Suprapubic skin (tissue), 4 donors: ENCODE measurements at places on chromosomes 4 and X. TPM values are rescaled to one million over a fixed set of nuclear protein-coding genes. Genes with fewer than 3 reads are reported as not detected.

Gene ARX
- not detected for total RNA-seq

Gene POLN
- 0.91 TPM for total RNA-seq

Gene DCHS2
- total RNA-seq = 0.52 TPM

Gene FGFR3
- 771 TPM for total RNA-seq

Gene PAGE1
- total RNA-seq = not detected

Gene GAGE10
- not detected for total RNA-seq

DNA sequence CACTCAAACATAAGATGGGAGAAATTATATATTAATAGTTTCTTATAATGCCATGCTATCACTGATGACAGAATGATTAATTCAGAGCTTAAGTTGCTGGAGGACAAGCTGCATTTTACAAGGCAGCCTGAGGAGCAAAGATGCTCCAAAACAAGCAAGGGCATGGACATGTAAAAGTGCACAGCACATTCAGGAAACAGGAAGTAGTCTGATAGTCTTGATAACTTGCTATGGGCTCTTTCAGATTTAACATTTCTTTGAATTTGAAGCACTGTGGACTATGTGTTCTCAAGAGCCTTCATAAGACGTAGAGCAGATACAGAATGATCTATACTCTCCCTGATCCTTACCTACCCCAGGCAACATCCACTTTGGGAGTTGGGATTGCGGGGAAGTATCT lies 50.0 kb downstream of the AMMECR1 start:
- H3K4me3 ChIP-seq = no peak overlapping the region
- H3K4me1 ChIP-seq = no peaks in the 10 kb centered on the region
- H3K27ac ChIP-seq = no peak overlapping the region
- no peaks in the 10 kb centered on the region for H3K27me3 ChIP-seq

DNA sequence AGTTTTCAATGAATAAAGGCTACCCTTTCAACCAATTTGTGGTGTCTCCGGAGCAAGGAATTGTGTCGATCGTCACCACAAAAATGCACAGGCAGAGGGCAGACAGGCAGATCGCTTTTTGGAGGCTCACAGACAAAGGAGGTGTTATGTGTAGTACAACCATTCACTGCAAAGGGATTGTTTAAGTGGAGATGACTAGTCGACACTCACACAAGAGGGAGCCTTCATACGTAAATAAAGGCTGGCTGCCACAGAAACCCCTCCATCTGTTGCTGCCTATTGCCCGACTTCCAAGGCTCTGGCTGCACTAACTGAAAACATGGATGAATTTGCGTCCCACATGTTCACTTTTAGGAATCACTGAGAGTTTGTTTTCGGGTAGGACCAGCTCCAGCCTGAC lies 281.1 kb downstream of the NKX6-1 start:
- H3K36me3 ChIP-seq = no peaks in the 10 kb centered on the region
- no peaks in the 10 kb centered on the region for H3K27me3 ChIP-seq
- no peak overlapping the region for H3K27ac ChIP-seq
- no peak for DNase-seq
- H3K4me3 ChIP-seq = no peak overlapping the region

- DNase-seq = no peak
- H3K4me3 ChIP-seq = no peak overlapping the region
- H3K36me3 ChIP-seq = no peaks in the 10 kb centered on the region
- H3K4me1 ChIP-seq = no peaks in the 10 kb centered on the region
Measured at GRCh38 chrX:18833071-18833731, 125.8 kb downstream of the PPEF1 start.

DNA sequence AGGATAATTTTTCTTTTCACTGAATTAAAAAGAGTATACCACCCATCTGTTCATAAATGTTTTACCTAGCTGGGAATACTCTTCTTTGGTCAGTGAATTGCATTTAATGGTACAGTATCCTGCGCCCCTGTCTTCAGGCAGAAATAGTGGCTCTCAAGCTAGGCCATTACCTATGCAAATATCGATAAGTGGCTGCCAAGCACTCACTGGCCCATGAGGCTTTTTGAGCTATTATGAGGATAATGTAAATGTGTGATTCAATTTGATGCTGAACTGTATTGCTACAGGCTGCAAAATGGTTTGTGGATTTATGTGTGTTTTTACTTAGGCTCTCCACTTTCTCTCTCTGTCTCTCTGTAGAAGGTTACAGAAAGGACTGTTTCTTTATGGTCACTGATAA lies 30.1 kb upstream of the MTMR1 start:
- no peaks in the 10 kb centered on the region for H3K27me3 ChIP-seq
- no peak for DNase-seq
- no peaks in the 10 kb centered on the region for H3K4me1 ChIP-seq

- DNase-seq = no peak
- peaks cover 32% of the 10 kb centered on the region for H3K27me3 ChIP-seq
- no peak overlapping the region for H3K4me3 ChIP-seq
- H3K36me3 ChIP-seq = no peaks in the 10 kb centered on the region
- H3K4me1 ChIP-seq = no peaks in the 10 kb centered on the region
Measured at GRCh38 chr4:1596393-1596792, 87.7 kb downstream of the FAM53A start.

DNA sequence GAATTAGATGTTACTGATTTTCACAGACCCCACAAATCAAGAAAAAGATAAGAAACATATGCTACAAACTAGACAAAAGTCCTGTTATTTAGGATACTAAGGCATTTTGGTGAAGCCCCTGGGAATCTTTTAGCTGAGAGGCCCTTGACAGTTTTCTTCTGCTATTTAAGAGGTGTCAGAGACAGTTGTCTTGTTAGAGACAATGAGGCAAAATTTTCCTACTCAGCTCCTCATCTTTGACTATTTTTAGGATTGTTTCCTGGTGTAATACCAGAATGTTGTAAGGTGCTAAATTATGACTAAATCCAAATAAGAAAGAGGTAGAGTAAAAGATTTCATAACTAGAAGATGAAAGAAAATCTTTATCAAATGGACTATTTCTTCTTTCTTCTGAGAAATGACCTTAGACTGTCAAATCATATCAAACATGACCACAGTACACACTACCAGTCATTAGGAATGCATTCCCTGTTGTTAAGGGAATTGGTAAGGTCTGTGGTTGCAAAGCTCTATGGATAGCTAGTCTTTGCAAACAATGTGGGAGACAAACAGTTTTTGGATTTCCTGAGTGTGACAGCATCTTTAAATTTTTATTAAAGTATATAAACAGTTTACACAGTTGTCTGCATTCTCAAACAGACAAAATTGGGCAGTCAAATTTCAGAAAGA lies 926.1 kb downstream of the ADGRL3 start:
- no peak for DNase-seq
- H3K36me3 ChIP-seq = no peaks in the 10 kb centered on the region
- H3K27me3 ChIP-seq = no peaks in the 10 kb centered on the region
- H3K27ac ChIP-seq = no peak overlapping the region
- H3K4me1 ChIP-seq = no peaks in the 10 kb centered on the region

GRCh38 chrX:124414281-124414680 lies 67.9 kb downstream of the SH2D1A start:
- no peak overlapping the region for H3K4me3 ChIP-seq
- H3K27ac ChIP-seq = no peak overlapping the region
- H3K36me3 ChIP-seq = no peaks in the 10 kb centered on the region
- no peaks in the 10 kb centered on the region for H3K27me3 ChIP-seq
- H3K4me1 ChIP-seq = no peaks in the 10 kb centered on the region

DNA sequence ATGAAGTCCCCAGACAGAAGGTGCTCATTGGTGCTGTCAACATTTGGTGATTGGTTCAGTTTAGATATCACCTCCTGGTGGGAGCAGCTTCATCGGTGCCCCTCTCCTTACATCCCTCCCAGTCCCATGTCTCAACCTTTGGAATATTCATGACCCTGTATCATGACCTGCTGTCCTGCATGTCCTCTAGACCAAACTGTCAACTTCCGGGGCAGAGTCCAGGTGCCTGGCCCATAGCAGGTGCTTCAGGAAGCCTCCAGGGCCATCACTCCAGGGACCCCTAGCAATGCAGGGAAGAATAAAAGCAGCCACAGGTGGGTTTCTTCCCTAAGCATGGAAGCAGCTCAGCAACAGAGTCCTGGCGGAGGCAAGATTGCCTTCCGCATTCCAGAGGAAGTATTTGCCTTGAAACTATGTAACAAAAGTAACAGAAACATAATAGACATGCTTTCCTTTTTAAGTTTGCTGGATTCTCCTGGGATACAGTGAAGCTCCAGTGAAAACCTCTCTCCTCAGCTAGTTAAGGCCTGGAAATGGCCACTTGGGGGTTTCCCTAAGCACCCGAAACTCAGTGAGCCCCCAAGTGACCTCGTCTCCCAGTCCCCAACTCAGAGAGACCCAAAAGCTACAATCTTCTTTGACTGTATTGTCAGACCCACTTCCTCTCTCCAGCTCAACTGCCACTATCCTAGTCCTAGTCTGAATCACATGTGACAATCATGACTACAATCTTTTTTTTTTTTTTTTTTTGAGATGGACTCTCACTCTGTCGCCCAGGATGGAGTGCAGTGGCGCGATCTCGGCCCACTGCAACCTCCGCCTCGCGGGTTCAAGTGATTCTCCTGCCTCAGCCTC lies 1.3 kb upstream of the ATP6AP1 start:
- no peak for DNase-seq
- H3K4me1 ChIP-seq = peaks cover 20% of the 10 kb centered on the region
- H3K36me3 ChIP-seq = peaks cover 2% of the 10 kb centered on the region
- no peaks in the 10 kb centered on the region for H3K27me3 ChIP-seq

- no peak for DNase-seq
- no peaks in the 10 kb centered on the region for H3K27me3 ChIP-seq
- H3K4me3 ChIP-seq = no peak overlapping the region
- no peaks in the 10 kb centered on the region for H3K36me3 ChIP-seq
Measured at GRCh38 chrX:23930894-23931604, 23.2 kb downstream of the CXorf58 start.

DNA sequence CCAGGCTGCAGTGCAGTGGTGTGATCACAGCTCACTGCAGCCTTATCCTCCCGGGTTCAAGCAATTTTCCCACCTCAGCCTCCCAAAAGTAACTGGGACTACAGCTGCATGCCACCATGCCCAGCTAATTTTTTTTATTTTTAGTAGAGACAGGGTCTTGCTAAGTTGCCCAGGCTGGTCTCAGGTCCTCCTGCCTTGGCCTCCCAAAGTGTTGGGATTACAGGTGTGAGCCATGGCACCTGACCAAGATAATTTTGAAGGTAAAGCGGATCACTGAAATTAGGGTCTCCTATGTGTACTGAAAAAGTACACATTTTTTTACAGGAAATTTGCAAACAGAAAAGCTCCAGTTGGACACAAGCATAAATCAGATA lies 4.8 kb downstream of the SAT1 start:
- no peak for DNase-seq
- no peak overlapping the region for H3K27ac ChIP-seq
- no peaks in the 10 kb centered on the region for H3K36me3 ChIP-seq
- no peaks in the 10 kb centered on the region for H3K27me3 ChIP-seq
- H3K4me1 ChIP-seq = peaks cover under 1% of the 10 kb centered on the region

DNA sequence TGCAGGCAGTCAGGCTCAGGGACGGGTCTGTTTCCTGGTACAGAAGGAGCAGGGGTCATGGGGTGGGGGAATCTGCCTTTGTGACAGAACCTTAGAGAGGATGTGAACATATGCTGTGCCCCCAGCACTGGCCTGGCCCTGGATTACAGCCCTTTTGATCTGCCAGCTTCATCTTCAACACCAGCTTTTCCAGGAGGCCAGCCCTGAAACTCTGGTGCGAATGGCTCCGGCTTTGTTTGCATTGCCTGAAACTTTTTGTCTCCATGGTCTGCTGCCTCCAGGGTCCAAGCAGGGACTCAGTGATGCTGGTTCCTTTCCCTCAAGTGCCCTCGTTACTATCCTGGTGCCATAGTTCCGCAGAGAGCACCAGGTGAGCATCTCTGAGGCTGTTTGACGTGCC lies 2.1 kb downstream of the CNGA2 start:
- H3K36me3 ChIP-seq = no peaks in the 10 kb centered on the region
- no peak overlapping the region for H3K27ac ChIP-seq
- H3K4me1 ChIP-seq = no peaks in the 10 kb centered on the region

- peaks cover 45% of the 10 kb centered on the region for H3K4me1 ChIP-seq
- H3K4me3 ChIP-seq = peak overlapping the region; percentile 7
- DNase-seq = no peak
- no peaks in the 10 kb centered on the region for H3K36me3 ChIP-seq
- H3K27me3 ChIP-seq = no peaks in the 10 kb centered on the region
- H3K27ac ChIP-seq = peak overlapping the region; percentile 65
Measured at GRCh38 chr4:70713453-70714078, 8.2 kb upstream of the RUFY3 start.

DNA sequence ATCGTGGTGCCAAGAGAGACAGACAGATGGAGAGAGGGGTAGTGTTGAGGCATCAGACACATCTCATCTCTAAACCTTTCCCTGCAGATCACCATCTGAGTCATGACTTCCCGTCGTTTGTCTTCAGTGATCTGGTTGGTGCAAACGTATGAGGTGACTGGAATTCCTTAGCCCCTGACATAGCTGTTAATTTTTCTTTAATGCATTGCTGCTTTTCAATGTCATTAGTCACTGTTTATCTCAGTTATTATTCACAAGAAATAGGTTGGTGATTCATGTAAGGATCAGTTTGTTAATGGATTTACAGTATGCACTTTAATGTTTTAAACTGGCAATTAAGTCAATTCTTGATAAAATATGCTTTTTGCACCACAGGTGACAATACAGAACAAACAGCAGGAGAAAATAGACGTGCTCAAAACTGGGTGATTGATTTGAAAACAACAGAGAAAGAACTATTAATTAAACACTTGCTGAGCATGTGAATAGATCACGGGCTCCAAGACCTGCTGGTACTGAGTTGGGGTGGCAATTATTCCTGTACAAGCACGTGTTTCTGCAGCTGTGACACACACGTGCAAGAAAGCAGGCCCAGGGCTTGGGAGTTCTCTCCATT lies 1.3 kb upstream of the TMEM154 start:
- H3K4me1 ChIP-seq = peaks cover 54% of the 10 kb centered on the region
- H3K27ac ChIP-seq = no peak overlapping the region
- no peak overlapping the region for H3K4me3 ChIP-seq
- DNase-seq = no peak

- no peaks in the 10 kb centered on the region for H3K4me1 ChIP-seq
- H3K27ac ChIP-seq = no peak overlapping the region
- H3K27me3 ChIP-seq = no peaks in the 10 kb centered on the region
- H3K4me3 ChIP-seq = no peak overlapping the region
- no peaks in the 10 kb centered on the region for H3K36me3 ChIP-seq
- no peak for DNase-seq
Measured at GRCh38 chrX:16089086-16089485, 34.3 kb upstream of the GRPR start.

GRCh38 chrX:38973322-38973721 lies 172.1 kb downstream of the MID1IP1 start:
- no peaks in the 10 kb centered on the region for H3K36me3 ChIP-seq
- H3K4me3 ChIP-seq = no peak overlapping the region
- no peak overlapping the region for H3K27ac ChIP-seq
- no peaks in the 10 kb centered on the region for H3K4me1 ChIP-seq

DNA sequence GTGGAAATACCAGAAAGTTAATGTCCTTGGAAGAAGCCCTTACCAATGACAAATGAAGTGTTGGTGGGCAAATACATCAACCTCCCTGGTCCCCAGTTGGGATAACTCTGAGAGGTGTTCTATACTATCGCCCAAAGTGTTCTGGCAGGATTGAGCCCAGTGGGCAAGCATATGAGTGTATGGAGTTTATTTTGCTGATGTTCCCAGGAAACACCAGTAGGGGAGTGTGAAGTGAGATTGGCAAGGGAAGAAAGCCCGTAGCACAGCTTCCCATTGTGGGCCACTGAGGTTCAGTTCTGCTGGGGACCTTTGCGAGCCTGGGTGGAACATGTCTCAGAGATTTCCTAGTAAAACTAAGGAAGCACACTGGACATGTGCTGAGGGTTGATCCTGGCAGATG lies 65.1 kb downstream of the ARHGAP6 start:
- H3K36me3 ChIP-seq = no peaks in the 10 kb centered on the region
- DNase-seq = no peak
- no peak overlapping the region for H3K4me3 ChIP-seq
- H3K27ac ChIP-seq = no peak overlapping the region

- no peaks in the 10 kb centered on the region for H3K36me3 ChIP-seq
- H3K27me3 ChIP-seq = no peaks in the 10 kb centered on the region
- H3K27ac ChIP-seq = no peak overlapping the region
Measured at GRCh38 chr4:94849901-94850300, 92.1 kb downstream of the BMPR1B start.
